ENCODE measurements at places on chromosomes 16 and 17.

DNA sequence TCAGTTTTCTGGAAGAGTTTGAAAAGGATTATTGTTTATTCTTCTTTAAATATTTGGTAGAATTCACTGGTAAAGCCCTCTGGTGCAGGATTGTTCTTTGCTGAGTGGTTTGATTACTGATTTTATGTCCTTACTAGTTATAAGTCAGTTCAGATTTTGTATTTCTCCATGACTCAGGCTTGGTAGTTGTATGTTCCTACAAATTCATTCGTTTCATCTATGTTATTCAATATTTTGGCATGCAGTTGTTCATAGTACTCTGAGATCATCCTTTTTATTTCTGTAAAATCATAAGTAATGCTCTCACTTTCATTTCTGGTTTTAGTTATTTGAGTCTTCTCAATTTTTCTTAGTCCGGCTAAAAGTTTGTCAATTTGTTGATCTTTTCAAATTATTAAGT lies 58.1 kb upstream of the CRYM start:
- no peak for DNase-seq

- DNase-seq, result no peak
Observed at GRCh38 chr16:57143149-57143921, 42.5 kb downstream of the PSME3IP1 start.

DNA sequence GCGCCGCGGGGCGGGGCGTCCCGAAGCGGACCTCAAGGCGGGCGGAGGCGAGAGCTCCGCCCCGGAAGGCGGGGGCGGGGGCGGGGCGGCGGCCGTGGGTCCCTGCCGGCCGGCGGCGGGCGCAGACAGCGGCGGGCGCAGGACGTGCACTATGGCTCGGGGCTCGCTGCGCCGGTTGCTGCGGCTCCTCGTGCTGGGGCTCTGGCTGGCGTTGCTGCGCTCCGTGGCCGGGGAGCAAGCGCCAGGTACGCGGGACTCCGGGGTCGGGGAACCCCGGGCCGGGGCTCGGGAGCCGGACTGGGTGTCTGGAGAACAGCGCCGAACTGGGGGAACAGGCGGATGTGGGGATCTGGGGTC lies at the start of gene TNFRSF12A:
Gene TNFRSF12A, plus strand, starts transcription at position 122 of the 357 bp plus-strand sequence. Its CDS starts 30 bp downstream, at position 152.
- DNase-seq, result no peak

DNA sequence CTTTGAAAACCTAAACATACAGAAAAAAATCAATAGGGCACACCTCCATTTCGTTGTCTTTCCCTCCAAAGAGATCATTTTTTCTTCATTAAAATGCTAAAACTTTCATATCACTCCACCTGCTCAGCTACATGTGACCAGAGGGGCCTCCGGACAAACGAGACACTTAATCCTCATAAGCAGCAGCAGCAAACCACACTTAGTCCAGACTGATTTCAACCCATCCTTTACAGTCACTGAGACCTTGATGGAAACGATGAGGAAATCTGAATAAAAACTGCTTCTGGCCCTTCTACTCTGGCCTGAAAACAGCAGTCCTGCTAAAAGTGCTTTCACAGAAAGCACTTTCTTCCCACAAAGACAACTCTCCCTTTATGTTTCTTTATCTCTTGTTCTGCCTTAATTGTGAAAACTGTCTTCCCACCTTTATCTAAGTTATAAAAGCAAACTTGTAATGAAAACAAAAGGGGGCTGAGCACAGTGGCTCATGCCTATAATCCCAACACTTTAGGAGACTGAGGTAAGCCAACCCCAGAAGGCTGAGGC lies 4.6 kb downstream of the ANKRD11 start:
- no peak for DNase-seq

DNA sequence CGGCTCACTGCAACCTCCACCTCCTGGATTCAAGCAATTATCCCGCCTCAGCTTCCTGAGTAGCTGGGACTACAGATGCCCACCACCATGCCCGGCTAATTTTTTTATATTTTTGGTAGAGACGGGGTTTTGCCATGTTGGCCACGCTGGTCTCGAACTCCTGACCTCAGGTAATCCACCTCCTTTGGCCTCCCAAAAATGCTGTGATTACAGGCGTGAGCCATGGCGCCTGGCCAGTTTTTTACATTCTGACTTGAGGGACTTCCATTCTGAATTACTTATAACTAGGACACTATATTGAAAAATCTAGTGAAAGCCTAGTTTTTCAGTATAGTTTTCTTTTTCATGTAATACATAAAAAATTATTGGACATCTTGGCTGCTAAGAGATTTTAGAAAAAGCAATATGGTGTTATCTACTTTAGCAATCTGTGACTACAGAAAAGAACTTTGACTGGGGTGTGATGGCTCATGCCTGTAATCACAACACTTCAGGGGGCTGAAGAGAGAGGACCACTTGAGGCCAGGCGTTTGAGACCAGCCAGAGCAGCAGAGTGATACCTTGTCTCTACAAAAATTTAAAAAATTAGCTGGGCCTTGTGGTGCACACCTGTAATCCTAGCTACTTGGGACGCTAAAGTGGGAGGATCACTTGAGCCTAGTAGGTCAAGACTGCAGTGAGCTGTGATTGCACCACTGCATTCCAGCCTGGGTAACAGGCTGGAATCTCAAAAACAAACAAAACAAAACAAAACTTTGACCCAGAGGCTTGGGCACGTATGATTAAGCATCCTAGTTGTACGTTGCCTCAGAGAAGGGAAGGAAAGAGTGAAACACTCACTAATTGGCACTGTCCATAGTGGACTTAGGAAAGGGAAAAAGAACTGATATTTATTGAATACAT lies 26.8 kb upstream of the GOSR1 start:
- DNase-seq, result no peak

DNA sequence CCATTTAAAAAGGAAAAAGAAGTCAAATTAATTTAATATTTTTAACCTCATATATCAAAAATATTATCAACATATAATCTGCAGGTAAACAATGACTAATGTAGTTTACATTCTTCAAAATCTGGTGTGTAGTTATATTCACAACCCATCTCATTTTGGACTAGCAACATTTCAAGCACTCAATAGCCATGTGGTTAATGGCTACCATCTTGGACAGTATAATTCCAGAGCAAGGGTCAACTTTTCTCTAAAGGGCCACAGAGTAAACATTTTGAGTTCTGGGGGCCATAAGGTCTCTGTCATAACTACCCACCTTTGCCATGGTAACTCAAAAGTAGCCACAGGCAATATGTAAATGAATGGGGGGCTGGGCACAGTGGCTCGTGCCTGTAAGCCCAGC lies 153.9 kb downstream of the PARN start:
- no peak for DNase-seq

- no peak for DNase-seq
Observed at GRCh38 chr16:81518439-81518757, 73.8 kb downstream of the CMIP start.

- no peak for DNase-seq
Observed at GRCh38 chr17:31274252-31274651, 22.8 kb downstream of the OMG start.

- no peak for DNase-seq
Observed at GRCh38 chr16:22843856-22844255, 29.9 kb downstream of the HS3ST2 start.

DNA sequence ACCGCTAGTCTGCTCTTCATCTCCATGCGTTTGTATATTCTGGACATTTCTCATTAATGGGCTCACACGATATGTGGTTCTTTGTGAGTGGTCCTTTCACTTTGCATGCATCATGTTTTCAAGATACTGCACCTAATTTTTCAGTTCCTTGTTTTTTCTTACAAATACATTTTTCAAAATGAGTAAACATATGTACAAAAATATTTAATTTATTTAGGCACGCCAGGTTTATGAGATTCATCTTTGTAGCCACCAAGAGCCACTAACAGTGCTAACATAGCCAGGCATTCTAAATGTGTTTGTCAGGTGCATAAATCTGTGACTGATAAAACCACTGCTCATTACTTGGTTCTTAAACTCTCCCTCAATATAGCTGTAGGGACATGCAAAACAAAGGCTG lies 375.3 kb downstream of the WWOX start:
- DNase-seq, result no peak

GRCh38 chr17:78127239-78127887 lies 1.2 kb downstream of the TMC6 start:
- no peak for DNase-seq

DNA sequence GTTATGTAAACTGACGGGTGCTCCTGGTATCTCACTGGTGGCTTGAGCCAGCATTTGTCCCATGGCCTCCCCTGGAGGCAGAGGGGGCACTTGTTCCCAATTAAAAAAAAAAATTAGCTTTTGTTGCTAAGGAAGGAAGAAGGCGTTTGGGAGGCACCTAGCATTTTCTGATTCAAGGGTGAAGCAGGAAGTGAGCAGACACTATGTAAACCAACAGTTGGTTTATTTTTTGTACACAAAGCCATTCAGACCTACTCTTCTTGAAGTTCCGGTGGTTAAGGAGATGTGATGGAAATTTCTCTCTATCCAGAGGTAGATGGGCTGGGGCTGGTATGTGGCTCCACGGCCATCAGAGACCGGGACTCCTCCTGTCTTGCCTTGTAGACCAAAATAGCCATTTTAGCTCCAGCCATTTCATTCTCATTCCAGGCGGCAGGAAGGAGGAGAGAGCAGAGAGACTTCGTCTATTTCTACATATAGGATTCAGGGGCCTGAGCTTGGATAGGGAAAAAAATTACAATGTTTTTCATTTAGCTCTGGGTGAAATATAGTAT lies 103.0 kb downstream of the SNX29 start:
- DNase-seq, result no peak

DNA sequence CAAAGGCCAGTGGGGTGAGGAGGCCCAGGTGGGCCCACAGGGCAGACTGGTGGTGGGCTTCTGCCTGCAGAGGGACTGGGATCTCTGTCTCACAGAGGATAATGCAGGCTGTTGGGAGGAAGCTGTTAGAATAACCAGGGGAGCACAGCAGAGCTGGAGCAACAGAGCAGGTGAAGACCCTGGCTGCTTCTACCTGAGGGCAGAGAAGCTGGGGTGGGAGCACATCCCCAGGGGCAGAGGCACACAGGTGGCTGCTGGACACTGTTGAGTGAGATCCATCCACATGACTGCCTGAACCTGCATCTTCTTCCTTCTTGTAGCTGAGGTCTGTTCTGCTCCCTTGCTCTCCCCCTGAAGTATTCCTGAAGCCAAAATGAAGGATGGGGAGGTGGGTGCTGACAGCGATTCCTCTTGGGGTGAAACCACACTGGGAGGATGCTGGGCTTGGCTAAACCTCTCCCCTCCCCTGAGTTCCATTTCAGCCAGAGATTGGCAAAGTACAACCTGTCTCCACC lies 1725.0 kb downstream of the TP53TG3F start:
- no peak for DNase-seq

DNA sequence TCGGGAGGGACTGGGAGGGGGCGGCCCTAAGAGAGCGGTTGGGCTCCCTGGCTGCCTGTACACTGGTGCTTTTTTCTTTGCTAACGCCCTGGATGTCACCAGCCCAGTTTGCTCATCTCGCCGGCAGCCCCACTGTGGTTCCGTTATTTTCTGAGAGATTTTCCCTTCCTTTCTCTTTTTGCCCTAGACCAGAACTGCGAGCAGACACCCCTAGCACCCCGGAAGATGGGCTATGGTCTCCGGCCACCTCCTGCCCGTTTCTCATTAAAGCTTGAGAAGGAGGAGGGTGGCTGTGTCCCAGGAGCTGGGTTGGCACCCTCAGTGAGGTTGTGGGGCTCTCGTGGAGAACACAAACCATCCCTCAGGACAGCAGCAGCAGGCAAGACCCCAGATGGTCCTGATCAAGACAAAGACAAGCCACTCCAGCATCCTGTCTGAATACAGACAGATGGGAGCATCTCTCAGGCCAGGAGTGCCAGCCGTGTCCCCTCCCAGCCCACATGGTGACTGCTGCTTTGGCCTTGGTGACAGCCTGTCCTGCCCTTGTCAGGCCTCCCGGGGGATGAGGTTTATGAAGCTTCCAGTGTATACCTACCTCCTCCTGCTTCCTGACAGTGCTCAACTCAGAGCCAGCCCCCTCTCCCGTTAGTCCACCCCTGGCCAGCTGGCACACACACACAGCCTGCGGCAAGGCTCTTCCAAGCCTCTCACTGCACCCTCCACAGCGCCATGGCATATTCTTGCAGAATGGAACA lies 77.2 kb downstream of the KCNJ12 start:
- DNase-seq, result no peak

DNA sequence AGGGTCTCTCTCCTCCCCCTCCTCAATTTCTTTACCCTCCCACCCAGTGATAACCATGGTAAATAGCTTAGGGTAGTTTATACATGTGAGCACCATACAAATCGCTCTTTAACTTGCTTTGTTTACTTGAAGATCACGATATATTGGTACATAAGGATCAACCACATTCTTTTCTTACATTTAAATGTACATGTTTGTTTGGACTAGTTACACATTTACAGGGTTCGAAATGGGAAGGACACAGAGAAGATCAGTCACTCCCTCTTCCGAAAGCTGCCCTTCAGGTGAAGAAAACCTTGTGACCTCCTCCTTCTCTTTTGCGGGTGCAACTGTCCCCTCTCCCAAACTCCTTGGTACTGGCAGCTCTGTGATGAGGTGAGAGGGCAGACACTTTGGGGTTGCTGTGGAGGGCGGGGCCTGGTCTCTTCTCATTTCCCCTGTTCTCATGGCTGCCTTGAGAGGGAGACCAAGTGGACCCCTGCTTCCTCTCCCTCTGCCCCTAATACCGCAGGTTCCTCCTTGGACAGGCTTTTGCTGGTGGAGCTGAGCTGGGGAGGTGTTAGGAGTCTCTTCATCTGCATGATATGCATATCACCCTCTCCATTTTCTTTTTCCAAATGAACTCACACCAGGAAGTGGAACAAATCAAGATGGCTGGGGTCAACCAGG lies 4.7 kb upstream of the PIK3R6 start:
- DNase-seq, result no peak

GRCh38 chr17:40026816-40027613 lies 11.8 kb downstream of the CSF3 start:
- no peak for DNase-seq

GRCh38 chr16:77558786-77559185 lies 124.0 kb upstream of the ADAMTS18 start:
- no peak for DNase-seq

DNA sequence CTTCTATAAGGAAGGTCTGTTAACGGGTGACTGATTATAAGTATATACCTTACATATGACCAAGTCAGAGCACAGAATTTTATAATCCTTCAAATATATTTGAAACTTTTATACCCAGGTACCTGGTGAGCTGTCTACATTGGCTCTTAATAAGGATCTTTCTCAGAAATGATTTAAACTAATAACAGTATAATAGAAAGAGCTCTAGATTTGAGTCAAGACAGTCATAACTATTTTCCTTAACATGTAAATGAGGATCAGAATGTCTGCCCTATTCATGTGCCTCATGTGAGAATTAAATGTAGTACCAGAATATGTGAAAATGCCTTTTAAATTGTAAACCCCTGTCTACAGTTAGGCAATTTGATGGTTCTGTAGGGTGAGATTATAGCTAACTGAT lies 14.5 kb downstream of the CBFB start:
- DNase-seq, result no peak
